Stromal cell of bone marrow (primary cell): ENCODE measurements at places on chromosomes 12 and 14.

- DNase-seq: no peak
Measured at GRCh38 chr14:85416771-85417170, 113.2 kb upstream of the FLRT2 start.

- no peak for DNase-seq
Measured at GRCh38 chr12:52813885-52814709, at the start of gene KRT4. TSS of gene KRT4 (minus strand) at chr12:52814116. CDS start at chr12:52814058, 58 bp downstream.

- no peak for DNase-seq
Measured at GRCh38 chr12:76891609-76892008, 12.8 kb upstream of the CSRP2 start.

GRCh38 chr12:132257955-132258490 lies 71.4 kb downstream of the GALNT9 start:
- DNase-seq: no peak

DNA sequence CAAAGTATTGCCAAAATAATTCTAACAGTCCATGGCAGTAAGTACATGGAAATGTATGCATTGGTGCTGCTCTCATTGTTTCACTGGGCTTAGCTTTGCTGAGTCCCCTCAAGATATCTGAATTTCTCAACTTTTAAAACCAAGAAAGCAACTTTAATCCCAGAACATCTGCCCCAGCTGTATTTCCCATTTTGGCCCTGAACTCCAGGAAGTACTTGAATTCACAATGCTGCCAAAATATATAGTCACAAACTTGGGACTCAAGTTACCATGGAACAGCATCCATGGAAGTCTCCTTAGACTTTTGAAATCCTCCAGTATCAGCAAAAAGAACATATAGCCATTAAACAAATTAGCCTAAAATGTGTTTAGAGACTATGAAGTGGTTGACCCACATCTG lies 78.5 kb upstream of the FLRT2 start:
- no peak for DNase-seq

- no peak for DNase-seq
Measured at GRCh38 chr14:69008421-69008884, 29.4 kb upstream of the ACTN1 start.

GRCh38 chr12:64903479-64904152 lies 79.2 kb downstream of the TBC1D30 start:
- DNase-seq: no peak

DNA sequence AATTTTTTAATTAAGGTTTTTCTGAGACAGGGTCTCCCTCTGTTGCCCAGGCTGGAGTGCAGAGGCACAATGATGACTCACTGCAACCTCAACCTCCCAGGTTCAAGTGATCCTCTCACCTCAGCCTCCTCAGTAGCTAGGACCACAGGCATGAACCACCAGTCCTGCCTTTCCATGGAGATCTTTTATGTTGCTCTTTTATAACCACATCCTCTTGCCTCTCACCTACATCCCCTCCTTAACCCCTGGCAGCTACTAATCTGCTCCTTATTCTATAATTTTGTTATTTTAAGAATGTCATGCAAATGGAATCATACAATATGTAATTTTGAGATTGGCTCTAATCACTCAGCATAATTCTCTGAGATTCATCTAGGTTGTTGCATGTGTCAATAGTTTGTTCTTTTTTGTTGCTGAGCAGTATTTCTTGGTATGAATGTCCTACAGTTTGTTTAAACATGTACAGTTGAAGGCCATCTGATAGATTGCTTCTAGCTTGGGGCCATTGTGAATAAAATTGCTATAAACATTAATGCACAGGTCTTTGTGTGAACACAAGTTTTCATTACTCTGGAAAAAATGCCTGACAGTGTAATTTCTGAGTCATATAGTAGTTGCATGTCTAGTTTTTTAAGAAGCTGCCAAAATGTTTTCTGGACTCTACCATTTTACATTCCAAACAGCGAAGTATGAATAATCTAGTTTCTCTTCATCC lies 249.2 kb upstream of the AMIGO2 start:
- peak; percentile 45 for DNase-seq

- DNase-seq: no peak
Measured at GRCh38 chr12:89901319-89901718, 192.7 kb upstream of the ATP2B1 start.

GRCh38 chr14:33477797-33478196 lies 473.1 kb downstream of the EGLN3 start:
- no peak for DNase-seq

DNA sequence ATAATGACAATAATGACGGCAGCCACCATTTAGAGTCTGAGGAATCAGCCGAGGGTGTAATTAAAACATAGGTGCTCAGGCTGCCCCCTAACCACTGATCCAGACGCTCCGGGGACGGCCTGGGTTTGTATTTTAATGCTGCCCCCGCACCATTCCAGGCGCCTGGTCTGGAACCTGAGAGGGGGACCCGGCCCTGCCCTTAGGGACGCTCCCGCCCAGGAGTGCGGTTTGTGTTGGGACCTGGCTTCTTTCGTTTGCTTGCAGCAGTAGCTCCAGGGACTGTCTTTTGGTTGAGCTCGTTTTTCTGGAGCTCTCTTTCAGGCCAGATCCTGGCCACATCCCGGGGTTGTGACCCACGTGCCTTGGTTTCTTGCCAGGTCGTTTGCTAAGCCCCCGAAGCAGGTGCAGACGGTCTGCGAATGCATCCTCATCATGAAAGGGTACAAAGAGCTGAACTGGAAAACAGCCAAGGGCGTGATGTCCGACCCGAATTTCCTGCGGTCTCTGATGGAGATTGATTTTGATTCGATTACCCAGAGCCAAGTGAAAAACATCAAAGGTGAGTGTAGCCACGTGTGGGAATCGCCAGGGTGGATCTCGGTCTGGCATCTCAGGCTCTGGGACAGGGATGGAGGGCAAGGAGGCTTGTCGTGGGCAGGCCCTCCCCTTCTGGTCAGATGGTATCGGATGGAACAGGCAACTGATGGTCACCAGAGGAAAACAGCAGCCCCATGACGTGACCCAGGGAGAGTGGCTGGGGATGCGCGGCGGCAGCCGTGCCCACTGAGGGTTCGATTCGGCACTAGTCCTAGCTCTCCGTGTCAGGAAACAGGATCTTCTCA lies 63.5 kb downstream of the CCDC92 start:
- no peak for DNase-seq

DNA sequence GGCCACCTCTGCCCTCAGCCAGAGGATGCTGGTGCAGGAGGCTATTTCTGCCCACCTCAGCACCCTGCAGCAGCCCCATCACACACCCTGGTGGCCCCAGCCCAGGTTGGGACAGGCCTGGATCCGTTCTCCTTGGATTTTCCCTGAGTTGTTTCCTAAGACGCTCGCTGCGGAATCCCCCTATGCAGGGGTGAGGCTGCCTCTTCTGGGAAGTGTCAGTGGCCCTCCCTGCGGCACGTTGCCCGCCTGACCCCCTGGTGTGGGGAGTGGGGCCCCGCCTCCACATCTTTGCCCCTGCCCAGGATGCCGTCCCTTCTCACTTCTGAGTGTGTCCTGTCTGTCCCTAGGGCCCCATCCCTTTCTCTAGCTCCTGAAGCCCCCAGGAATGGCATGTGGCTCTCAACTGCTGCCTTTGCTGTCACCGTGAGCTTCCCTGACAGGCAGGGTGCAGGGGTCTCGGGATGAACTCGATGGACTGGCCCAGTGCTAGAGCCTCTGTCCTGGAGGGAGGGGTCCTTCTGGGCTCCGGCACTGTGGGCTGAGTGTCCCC lies 594 bp upstream of the EXOC3L4 start:
- no peak for DNase-seq

DNA sequence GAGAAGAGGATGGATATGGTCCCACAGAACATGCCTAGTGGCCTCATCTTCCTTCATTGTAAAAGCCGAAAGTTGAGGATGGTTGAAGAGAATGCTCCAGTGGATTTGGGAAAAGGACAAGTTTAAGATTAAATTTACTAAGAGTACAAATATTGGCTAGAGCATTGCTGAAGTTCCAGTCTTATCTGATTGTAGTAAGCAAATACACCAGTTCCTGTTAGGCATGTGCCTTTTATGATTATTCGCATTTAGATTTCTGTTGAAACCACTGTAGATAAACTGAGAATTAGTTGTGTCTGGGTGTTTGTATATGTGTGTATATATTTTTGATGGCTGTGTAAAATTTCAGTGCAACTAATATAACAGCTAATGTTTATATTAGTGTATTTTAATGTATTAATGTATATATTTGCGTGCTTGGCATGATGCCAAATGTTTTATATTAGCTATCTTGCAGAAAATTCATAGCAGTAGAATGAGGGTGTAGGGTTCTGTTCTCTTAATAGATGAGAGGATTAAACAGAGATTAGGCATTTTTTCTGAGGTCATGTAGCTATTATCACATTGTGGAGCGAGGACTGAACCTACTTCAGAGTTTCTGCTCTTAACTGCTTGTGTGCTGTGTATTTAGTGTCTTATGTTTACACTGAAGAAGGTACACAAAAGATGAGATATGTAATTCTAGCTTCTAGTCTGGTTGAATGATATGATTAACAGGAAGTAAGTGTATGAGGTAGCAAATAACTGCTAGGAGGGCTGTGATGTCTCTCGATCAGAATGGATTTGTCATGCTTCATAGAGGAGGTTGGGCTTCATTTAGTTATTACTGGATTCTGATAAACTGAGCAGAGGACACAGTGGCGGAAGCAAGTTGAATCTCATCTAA lies 21.1 kb downstream of the FKBP3 start:
- no peak for DNase-seq

DNA sequence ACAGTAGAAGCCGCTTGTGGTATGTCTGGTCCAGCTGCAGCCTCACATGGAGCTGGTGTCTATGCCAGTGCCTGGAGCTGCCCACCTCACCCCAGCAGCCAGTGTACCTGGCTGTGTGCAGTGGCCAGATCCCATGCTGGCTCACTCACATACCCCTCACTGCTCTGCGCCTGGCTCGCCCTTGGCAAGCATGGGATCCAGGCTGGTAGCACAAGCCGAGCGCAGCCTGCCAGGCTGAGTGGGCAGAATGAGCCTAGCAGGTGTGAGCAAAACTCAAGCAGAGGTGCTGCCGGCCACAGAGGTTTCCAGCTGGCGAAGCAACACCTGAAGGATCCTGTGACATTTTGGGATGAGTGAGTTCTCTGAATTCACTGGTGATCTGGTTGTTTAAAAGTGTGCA lies 5.0 kb upstream of the BTBD7 start:
- DNase-seq: no peak

- no peak for DNase-seq
Measured at GRCh38 chr12:125871811-125872594, 806.8 kb downstream of the AACS start.

- no peak for DNase-seq
Measured at GRCh38 chr12:58309806-58310205, 368.4 kb downstream of the ATP23 start.

GRCh38 chr14:31228533-31228932 lies 20.9 kb upstream of the HECTD1 start:
- DNase-seq: no peak

DNA sequence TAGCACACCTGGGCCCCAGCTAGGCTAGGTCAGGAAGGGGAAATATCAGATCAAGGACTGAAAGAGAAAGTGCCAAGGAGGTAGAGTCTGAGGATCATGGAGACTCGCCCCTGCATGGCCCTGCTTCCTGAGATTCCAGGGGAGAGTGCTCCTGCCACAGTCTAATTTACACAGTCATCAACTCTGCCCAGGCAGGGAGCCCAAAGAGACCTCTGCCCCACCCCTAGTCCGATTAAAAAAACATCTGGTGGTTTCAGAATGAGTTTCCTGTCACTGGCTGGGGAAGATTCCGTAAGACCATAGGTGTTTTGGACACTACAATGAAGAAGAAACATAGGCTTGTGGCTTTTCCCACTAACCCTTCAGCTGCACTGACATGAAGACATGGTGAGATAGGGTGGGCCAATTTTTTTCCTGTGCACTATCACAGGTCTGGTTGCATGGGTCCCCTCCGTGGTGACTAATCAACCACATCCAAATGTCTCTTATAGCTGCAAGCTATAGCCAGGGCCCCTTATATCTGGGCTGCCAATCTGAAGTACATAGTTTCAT lies 31.5 kb upstream of the GZMB start:
- no peak for DNase-seq

- DNase-seq: no peak
Measured at GRCh38 chr12:52229836-52230343, 3.2 kb upstream of the KRT7 start.

- DNase-seq: no peak
Measured at GRCh38 chr12:51205350-51205749, 12.5 kb downstream of the POU6F1 start.

DNA sequence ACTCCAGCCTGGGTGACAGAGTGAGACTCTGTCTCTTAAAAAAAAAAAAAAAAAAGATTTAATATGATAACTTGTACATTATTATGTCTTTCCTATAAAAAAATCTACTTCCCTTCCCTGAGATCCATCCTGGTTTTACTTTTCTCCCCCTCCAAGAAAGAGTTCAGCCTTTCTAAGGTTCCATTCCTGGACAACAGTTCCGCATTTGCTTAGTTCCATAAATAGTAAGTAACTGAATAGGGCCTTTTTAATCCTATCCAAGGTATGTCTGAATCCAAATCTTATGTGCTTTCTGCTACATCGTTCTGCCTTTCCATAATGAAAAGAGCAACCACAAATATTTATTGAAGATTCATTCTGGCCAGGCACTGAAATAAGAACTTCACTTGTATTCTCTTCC lies 187.8 kb downstream of the DACT1 start:
- DNase-seq: no peak

DNA sequence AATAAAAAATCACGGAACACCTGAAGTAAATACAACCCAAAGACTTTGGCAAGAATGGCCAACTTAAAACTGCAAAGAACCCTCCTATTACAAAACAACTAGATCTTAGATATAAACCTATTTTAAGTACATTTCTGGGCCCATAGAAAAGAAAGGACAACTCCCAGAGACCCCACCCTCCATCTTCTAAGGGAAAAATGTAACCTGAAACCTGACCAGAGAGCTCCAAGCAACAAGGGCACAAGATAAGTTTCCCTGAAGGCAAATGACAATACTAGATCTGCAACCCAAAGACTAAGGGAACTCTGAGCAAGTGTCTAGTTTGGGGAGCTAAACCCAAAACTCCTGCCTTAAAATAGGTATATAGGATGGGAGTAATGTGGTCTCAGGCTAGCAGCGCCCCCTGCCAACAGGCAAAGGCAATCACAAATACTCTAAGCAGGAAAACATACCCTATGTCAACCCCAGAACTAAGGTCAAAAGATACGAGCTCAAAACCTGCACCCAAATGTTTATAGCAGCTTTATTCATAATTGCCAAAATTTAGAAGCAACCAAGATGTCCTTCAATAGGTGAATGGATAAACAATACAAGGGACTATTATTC lies 218.9 kb downstream of the ITPR2 start:
- no peak for DNase-seq

- DNase-seq: no peak
Measured at GRCh38 chr14:25843481-25844470, 754.1 kb downstream of the NOVA1 start.

GRCh38 chr12:117140397-117141096 lies 41.3 kb upstream of the TESC start:
- DNase-seq: no peak

- DNase-seq: no peak
Measured at GRCh38 chr12:114764510-114764909, 80.5 kb upstream of the TBX3 start.

DNA sequence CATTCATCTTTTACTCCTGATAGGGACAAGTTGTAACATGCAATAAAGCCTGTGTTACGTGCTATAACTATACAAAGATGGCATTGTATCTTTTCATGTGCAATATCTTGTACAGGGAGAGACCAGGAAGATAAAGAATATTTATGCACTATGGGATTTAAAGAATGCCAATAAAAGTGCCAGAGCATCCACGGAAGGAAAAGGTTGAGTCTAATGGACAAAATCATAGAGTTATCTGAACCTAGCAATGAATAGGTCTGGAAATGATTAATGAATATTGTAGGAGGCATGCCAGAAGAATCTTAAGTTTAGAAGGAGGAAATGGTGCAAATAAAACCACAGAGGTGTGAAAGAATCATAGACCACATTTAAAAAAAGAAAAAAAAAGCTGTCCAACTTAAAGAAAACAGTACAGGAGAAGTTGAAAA lies 263.9 kb downstream of the KCNC2 start:
- no peak for DNase-seq
